ENCODE measurements at places on chromosomes 12 and 14.
A peak's percentile ranks its signal among the peaks of the same experiment; 100 is the strongest.

- H3K4me3 ChIP-seq = no peak overlapping the region
- no peaks in the 10 kb centered on the region for H3K27me3 ChIP-seq
- DNase-seq = peak; percentile 85
- no peaks in the 10 kb centered on the region for H3K36me3 ChIP-seq
Observed at GRCh38 chr14:62126879-62127478, 364.8 kb downstream of the SNAPC1 start.

- H3K36me3 ChIP-seq = no peaks in the 10 kb centered on the region
- no peak overlapping the region for H3K4me3 ChIP-seq
- no peak for DNase-seq
- peaks cover 18% of the 10 kb centered on the region for H3K4me1 ChIP-seq
- H3K27me3 ChIP-seq = no peaks in the 10 kb centered on the region
Observed at GRCh38 chr12:68559984-68560850, 50.5 kb upstream of the RAP1B start.

DNA sequence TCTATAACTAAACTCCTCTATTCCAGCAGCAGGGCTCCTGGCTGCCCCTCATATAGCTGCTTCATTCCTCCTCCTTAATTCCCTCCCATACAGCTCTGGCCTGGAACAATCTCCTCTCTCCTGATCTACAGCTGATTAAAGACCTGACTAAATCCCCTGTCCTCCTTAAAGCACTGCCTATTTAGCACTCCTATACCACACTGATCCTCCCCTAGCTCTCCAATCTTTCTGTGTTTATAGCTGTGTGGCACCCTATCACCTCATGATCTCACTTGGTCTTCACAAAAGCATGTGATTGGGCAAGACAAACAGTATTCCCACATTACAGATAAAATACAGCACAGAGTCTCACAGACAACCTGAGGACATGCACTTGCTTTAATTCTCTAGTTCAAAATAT lies 17.4 kb downstream of the FMNL3 start:
- no peak overlapping the region for H3K4me3 ChIP-seq
- no peak overlapping the region for H3K27ac ChIP-seq
- H3K36me3 ChIP-seq = no peaks in the 10 kb centered on the region

DNA sequence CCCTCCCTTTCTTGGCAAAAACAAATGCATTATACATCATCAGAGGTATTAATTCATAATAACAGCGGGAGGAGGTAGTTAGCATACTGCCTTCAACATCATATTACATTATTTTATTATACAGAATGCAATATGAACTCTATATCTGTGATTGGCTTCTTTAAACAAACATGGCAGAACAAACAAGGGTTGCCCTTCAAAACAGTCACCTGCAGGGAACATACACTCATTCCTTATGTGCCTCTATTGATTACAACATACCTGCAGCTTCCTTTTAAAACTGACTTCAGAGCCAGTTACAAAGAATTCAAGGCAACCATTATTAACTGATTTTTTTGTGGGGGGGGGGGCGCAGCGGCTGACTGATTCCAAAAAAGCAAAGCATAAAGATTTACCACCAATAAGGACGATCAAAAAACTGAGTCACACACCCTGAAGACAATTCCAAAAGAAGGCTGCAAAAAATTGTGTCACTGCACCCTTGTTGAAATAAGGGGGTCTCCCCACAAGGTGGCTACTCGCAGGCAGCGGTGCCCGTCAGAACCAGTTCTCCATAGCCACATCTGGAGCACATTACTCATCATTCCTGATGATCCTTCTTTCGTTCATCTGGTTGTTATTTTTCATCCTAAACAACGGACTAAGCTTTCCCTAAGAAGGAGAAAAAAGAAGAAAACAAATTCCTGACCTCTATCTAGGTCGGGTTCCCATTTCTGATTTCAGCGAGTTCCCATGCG lies 51.8 kb downstream of the SMUG1 start:
- H3K27me3 ChIP-seq = no peaks in the 10 kb centered on the region
- H3K27ac ChIP-seq = no peak overlapping the region
- DNase-seq = no peak
- no peaks in the 10 kb centered on the region for H3K4me1 ChIP-seq
- no peak overlapping the region for H3K4me3 ChIP-seq

DNA sequence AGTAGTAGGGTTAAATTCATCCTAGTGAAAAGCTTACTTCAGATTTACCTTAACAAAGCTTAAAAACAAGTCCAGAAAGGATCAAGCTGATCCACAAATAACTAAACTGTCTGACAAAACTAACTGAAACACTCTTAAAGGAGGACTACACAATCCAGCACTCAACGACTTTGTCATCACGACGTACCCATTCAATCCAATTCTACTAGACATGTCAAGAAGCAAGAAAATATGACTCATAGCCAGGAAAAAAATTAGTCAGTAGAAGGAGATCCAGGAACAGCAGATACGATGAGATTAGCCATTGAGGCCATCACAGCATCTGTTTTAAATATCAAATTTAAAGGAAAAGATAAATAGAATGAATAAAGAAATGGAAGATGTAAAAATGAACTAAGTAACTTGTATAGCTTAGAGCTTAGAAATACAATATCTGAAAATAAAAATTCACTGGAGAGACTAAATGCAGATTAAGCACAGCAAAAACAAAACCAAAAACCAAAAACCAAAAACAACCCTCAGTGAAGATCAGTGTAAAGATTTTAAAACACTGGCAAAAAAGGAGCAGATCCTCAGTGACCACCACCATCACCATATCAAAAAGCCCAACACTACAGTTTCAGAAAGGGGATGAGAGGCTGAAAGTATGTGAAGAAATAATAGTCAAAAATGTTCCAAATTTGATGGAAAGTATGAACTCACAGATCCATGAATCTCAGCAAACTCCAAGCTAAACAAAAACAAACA lies 95.0 kb upstream of the CCND2 start:
- no peak overlapping the region for H3K4me3 ChIP-seq
- no peak for DNase-seq
- no peaks in the 10 kb centered on the region for H3K36me3 ChIP-seq
- H3K27me3 ChIP-seq = no peaks in the 10 kb centered on the region
- no peaks in the 10 kb centered on the region for H3K4me1 ChIP-seq
- H3K27ac ChIP-seq = no peak overlapping the region

DNA sequence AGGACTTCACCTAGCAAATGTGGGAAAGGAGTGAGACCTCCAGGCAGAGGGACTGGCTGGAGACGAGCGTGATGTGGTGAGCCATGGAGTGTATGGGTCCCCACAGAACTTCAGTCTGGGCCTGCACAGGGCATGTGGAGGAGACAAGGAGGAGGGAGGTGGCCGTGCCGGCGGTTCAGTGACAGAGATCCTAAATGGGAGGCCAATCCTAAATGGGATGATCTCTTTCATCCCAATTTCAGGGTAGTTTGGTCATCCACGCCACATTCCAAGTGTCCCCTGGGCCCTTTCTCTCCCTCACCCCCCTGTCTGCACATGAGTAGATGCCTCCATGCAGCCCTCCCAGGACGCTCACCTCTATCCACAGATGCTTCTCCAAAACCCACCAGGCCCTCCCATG lies 13.2 kb downstream of the SERPINA5 start:
- no peak overlapping the region for H3K4me3 ChIP-seq
- no peaks in the 10 kb centered on the region for H3K27me3 ChIP-seq
- DNase-seq = no peak
- peaks cover 13% of the 10 kb centered on the region for H3K4me1 ChIP-seq
- H3K27ac ChIP-seq = no peak overlapping the region

DNA sequence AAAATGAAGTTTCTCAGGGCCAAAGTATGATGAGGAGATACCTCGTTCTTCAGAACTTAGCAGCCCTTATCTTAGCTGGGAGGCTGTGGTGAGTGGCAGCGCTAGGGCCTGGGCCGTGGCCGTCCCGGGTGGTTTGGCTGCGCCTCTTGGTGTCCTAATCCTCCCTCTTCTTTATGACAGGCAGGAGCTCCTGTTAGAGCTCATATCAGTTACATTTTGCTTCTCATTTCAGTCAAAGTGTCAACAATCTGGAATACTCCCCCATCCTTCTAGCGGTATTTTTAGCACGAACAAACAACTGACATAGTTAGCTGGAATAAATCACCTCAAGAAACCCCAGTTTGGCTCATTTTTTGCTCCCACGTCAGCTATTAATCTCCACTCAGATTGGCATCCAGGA lies 188.8 kb downstream of the TTC7B start:
- no peak for DNase-seq
- no peaks in the 10 kb centered on the region for H3K27me3 ChIP-seq
- H3K36me3 ChIP-seq = no peaks in the 10 kb centered on the region
- peaks cover 25% of the 10 kb centered on the region for H3K4me1 ChIP-seq

DNA sequence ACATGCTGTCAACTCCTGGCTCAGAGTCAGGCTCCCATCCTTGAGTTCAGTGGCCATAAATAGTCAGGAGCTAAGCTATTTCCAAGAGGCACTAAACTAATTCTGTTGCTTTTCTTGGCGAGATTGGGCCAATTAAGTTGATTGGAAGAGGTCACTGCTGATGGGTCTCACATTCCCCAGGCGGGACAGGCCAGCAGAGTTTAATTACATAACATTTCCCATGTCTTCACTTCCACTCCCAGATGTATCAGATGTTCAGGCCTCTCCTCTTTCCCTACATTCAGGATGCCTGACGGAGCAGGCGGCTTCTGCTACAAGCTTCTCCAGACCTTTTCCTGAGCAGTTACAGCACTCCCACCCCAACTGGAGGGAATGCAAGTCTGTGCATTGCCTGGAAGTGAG lies 5.3 kb downstream of the NTF3 start:
- H3K4me1 ChIP-seq = 0 out of 2 replicates have a peak, but pooled peaks cover 3% of the 10 kb centered on the region
- H3K27ac ChIP-seq = no peak overlapping the region
- H3K36me3 ChIP-seq = no peaks in the 10 kb centered on the region
- no peak overlapping the region for H3K4me3 ChIP-seq

DNA sequence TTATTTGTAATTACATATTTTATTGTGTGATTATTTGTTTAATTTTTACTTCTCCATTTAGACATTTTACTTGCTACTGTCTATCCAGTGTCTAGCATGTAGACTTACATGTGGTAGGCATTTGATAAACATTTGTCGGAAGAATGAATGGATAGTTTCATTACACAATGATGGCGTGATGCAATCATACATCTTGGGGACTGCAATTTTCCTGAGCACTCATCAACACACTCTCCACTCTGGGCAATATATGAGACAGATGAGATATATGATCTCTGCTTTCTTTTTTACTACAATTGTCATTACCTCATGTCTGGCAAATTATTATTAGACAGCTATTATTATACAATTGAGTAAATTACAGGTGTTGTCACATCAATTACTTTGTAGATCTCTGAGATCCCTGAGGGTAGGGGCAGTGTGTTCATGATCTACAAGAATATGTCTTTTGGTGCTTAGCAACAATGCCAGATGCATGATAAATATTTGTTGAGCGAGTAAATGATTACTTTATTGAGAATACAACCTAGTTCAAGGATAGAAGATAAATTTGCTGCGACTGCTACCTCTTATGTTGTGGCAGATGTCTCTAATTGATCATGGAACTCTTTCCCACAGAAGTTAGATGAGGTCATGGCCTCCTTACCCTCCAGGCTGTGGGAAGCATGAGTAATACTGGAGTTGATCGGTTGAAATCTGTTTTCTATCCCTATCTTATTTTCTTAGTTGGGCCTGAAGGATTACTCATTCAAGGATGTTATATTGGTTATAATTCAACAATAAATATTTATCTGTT lies 416.0 kb downstream of the LRIG3 start:
- peak; percentile 51 for DNase-seq
- H3K27me3 ChIP-seq = no peaks in the 10 kb centered on the region
- H3K4me3 ChIP-seq = no peak overlapping the region
- H3K36me3 ChIP-seq = no peaks in the 10 kb centered on the region

- no peak overlapping the region for H3K4me3 ChIP-seq
- no peaks in the 10 kb centered on the region for H3K36me3 ChIP-seq
- H3K27ac ChIP-seq = no peak overlapping the region
Observed at GRCh38 chr12:115455268-115455681, 771.3 kb upstream of the TBX3 start.

DNA sequence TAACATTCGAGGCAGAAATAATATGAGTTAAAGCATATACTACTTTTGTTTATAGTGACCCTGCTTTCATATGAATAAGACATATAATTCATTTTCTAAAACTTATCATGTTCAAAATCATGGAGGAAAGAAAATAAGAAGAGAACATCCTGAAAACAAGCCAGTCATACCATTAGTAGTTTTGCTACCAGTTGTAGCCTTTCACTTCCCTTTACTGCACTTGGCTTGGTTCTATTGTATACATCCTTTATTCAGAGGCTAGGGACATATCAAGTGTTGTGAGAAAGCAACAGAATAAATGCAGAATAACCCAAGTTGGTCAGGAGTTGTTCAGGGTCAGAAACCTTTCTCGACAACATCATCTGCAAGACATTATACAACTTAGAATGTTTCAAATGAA lies 598.7 kb downstream of the SOX5 start:
- H3K36me3 ChIP-seq = no peaks in the 10 kb centered on the region

DNA sequence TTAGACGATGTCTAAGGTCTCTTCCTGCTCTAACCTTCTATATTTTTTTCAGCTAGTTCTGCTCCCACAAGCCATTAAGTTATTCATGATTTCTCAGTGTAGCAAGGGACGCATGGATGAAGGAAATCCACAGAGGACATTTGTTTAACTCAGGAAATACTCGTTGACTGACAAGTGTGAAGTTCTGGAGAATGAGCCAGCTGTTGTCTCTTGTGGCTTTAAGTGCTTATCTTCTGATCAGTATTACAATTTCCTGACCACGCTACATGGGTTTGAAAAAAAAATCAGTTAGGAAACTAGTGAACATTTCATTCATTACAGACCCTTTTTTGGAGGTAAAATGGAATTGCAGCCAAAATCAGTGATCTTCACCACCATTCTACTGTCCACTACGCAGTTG lies 53.1 kb downstream of the GUCY2C start:
- no peaks in the 10 kb centered on the region for H3K36me3 ChIP-seq
- no peak overlapping the region for H3K4me3 ChIP-seq
- H3K27ac ChIP-seq = no peak overlapping the region
- DNase-seq = no peak
- peaks cover 5% of the 10 kb centered on the region for H3K27me3 ChIP-seq
- no peaks in the 10 kb centered on the region for H3K4me1 ChIP-seq

- H3K36me3 ChIP-seq = no peaks in the 10 kb centered on the region
- H3K4me1 ChIP-seq = no peaks in the 10 kb centered on the region
- no peaks in the 10 kb centered on the region for H3K27me3 ChIP-seq
- no peak within 1 kb of the TSS for H3K27ac ChIP-seq
- DNase-seq = no peak
Observed at GRCh38 chr12:53336181-53336681, at the start of gene SP7. Gene SP7, minus strand, starts transcription at chr12:53336354. Its CDS starts 708 bp downstream, at chr12:53335646.

DNA sequence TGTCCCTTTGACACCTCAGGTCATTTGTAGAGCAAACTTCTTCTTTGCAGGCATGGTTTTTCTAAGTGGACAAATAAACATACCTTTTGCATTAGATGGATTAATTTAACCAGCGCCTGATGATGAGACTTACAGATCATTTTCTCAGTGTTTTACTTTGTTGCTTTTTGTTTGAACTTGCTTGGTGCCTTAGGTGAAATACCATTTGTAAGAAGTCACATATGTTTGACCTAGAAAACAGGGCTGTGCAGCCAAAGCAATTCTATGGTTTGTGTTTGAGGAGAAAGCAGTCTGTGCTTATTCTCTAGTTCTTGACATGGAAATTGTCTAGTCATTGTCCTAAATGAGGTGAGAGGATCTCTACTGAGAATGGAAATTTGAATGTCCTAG lies 111.1 kb downstream of the DIP2B start:
- peak overlapping the region; percentile 1 for H3K27ac ChIP-seq
- peaks cover 38% of the 10 kb centered on the region for H3K4me1 ChIP-seq
- H3K4me3 ChIP-seq = no peak overlapping the region
- H3K36me3 ChIP-seq = 0 out of 2 replicates have a peak, but pooled peaks cover 2% of the 10 kb centered on the region
